Stimulated activated CD4-positive, alpha-beta T cell treated with anti-CD3 and anti-CD28 coated beads, Interleukin-12 subunit alpha, Interleukin-12 subunit beta, amount 100 ng/mL, for 48 hours (primary cell): ENCODE measurements at places on chromosomes 7 and 10.

DNA sequence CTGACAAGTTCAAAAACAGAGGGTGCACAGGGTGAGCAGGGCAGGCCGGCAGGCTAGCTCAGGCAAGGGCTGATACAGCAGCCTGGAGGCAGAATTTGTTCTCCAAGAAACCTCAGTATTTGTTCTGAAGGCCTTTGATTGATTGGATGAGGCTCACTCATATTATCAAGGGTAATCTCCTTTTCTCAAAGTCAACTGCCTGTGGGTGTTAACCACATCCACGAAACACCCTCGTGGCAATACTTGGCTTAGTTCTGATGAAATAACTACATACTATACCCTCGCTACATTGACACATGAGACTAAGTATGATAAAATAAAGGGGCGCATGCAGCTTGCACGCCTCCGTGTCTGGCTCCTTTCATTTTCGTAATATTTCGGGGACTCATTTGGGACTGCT lies 4.4 kb upstream of the PPP2R2D start:
- DNase-seq, result no peak

DNA sequence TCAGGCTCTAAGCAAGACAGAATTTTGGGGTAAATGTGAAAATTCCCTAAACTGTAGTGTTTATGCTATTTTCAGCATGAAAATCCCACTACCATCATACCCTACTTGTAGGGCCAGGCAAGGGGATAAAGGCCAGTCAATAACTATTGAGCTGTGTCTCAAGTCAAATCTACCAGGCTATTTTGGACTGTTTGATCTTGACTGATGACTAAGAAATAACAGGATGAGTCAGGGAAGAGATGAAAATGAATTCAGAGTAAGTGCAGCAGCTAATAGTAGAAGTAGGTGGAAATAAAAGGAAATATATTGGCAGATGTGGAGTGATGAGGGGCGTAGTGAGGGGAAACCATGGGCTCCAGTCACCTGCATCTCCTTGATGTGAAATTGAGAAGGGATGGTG lies 225.8 kb upstream of the PHYHIPL start:
- no peak for DNase-seq

GRCh38 chr7:7181519-7182155 lies 707 bp upstream of the C1GALT1 start:
- DNase-seq, result no peak

- DNase-seq, result no peak
Observed at GRCh38 chr10:124892905-124893304, 49.0 kb upstream of the ZRANB1 start.

DNA sequence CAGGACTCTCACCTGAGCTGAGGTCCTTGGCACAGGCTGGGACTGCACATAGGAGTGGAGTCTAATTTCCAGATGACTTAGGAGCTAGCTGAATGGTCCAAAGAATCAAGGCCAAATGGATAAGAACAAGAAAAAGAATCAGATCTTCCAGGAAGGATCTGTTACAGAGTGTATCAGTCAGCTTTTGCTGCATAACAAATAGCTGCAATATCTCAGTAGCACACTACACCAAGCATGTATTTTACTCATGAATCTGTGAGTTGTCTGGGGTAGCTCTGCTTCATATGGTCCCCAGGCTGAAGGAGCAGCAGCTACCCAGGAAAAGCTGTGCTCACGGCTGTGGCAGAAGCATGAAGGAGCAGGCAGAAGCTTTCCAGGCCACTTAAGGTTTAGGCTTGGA lies 60.6 kb upstream of the LOXL4 start:
- DNase-seq, result no peak

DNA sequence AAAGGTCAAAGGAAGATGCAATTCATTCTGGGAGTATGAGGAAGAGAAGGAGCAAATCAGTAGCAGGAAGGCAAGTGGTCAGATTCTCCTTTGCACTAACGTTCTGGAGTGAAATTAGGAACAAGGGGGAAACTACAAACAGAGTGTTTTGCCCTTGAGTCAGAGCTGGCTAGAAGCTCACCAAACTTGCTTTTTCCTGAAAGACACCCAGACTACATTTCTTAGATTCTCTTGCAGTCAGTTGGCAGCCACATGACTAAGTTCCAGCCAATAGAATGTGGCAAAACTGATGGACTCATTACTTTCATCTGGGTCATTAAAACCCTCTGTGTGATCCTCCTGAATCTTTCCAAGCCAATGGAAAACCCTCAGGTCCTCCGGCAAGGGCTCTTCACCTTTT lies 18.6 kb upstream of the DLX5 start:
- DNase-seq, result no peak

GRCh38 chr10:8485032-8485431 lies 430.5 kb downstream of the GATA3 start:
- DNase-seq, result no peak

GRCh38 chr10:114631666-114632417 lies 26.2 kb downstream of the ABLIM1 start:
- DNase-seq, result no peak

DNA sequence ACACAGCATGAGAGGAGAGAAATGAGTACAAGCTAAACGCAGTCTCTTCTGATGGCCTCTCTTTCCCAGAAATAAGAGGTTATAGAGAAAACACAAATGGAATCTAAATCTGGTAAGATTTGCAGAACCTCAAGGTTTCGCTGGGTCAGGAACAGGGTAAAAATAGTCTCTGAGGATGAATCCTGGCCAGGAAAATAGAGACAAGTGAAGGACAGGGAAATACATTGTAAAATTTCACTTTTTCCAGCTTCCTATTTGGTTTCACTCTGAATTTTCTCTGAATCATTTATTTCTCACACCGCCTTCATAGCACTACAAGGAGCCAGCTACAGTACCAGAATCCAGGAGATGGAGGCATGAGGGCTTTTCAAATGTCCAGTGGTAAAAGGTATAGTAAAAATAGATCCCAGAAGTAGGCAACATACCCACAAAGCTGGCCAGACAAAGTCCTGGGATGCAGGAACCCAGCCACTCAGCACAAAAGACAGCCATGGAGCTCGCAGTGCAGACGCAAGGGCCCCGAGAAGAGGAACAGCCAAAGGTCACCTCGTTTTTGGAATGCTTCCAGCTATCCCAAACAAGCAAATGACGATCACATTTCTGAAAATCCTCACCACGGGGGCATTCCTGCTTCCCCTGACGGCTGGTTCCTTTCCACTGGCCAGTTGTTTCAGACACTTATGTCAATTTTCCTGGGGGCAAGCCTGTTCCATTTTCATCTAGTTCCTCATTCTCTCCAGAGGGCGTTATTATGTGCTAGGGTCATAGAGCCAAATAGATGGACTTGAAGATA lies 21.5 kb upstream of the IKZF1 start:
- no peak for DNase-seq

DNA sequence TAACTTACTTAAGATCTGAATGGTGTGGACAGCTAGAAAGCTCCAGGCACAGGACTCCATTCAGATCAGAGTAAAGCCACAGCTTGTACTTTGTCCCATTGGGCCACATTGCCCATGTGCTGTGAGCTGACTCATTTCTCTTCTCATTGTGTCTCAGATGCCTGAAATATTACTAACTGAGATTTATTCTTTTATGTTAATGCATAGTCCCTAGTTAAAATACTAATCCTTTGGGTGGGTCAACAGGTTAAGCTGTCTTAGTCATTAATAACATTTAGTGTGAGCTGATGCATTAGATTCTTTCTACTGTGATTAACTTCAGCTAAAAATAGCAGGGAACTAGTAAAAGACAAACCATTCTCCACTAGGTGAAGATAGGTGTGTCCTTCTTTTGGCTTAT lies 104.7 kb upstream of the ARMC3 start:
- DNase-seq, result no peak

DNA sequence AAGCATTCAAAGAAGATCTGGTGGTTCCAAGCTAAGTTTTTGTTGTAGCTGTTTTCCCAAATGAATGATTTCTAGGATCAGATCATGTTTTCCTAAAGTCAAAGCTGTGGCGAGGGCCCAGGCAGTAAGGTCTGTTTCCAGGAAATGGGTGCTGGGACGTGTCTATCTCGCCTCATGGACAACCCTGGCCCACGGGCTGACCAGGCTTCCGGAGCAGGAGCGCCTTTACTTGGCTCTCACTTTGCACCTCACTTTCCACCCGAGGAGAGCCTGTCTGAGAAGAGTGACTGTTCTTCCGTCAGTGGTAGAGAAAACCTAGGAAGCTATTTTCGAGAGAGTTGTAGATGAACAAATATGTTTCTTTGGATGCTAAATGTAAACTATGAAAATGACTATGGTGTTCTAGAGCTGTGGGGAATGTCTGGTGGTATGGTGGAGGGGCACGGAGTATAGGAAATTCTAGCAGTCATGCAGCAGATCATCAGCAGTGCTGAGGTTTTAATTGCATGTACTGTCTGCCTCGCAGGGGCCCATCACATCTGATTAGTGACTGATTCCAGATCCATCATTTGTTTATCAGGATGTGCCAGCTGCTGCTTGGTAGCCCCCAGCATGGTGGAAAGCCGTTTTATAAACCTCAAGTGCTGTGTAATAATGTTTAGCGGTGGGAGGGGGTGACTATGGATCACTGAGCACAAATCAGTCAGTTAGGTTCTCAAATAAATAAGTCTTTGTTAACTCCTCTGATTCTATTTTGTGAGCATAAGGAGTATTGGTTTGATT lies 66.6 kb downstream of the VWC2 start:
- no peak for DNase-seq

GRCh38 chr7:118918556-118918955 lies 694.1 kb downstream of the ANKRD7 start:
- no peak for DNase-seq

DNA sequence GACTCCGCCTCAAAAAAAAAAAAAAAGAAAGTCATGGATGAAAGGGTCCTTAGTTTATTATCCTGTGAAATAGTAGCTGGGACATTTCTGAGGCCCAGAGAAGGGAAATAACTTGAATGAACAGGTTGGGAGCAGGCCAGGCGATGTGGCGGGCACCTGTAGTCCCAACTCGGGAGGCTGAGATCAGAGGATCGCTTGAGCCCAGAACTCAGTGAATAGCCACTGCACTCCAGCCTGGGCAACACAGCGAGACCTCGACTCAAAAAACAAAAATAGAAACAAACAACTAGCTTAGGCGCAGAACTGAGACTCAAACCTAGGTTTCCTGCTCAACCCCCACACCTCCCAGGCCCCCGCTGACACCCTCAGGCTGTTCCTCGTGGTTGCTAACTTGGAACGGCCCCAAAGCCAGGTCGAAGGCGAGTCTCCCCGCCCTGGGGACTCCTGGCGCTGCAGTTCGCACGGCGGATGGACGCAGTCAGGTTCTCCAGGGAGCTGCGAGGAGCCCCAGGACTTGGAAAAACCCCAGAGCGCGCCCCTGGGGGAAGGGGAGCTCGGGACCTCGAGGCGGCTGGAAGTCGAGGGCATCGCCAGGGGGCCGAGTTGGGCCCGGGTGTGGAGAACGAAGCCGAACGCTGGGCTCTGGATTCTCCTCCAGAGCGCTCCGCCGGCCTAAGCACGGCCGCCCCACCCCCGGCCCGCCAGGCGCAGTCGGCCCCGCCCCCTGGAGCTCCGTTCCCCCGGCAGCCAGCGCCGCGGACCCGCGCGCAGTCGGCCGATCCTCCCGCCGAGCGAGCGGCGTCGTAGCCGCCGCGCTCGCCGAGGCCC lies at the start of gene STOX1:
Gene STOX1 (plus strand): TSS at position 768 of the 828 bp plus-strand sequence. CDS start 93 bp downstream, outside the sequence.
- peak; percentile 28 for DNase-seq

DNA sequence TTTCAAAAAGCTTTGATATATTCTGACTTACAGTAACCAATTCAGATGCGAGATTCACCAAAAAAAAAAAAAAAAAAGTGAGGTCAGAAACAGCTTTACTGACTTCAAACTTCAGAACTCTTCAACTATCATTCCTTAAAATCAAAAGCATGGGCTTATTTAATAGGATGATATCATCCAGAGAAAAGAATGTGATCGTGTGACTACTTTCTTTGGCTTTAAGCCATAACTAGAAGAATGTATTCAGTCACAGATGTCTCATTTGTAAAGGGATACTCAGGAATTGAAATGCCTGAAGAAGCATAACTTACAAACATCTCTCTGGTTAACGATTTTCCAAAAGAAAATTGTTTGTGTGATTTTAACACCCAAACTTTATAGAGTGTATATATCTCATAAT lies 11.5 kb downstream of the TPK1 start:
- no peak for DNase-seq

GRCh38 chr10:36423821-36424248 lies 701.6 kb upstream of the ANKRD30A start:
- DNase-seq, result no peak

- no peak for DNase-seq
Observed at GRCh38 chr7:124388751-124389150, 355.9 kb upstream of the TMEM229A start.

- no peak for DNase-seq
Observed at GRCh38 chr7:40544221-40544723, 409.5 kb downstream of the SUGCT start.

DNA sequence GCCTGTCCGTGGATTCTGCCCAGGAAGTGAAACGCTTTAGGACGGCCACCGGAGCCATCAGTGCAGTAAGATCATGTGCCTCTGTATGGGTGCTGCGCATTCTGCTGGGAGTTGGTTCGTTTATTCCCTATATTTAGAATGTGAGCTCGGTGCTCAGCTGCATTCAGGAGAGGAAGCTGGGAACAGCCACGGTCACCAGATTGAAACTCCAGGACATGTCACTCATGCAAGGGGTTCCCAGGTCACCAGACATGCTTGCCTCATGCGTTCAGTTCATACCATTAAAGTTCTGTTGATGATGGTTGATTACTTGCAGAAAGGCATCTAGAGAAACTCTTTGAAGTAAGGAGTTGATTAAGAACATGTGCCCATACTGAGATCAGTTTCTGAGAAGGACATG lies 78.1 kb downstream of the TRRAP start:
- no peak for DNase-seq

GRCh38 chr7:33841031-33841430 lies 64.3 kb upstream of the BMPER start:
- no peak for DNase-seq

- no peak for DNase-seq
Observed at GRCh38 chr10:61899069-61899531, 2.4 kb upstream of the ARID5B start.

DNA sequence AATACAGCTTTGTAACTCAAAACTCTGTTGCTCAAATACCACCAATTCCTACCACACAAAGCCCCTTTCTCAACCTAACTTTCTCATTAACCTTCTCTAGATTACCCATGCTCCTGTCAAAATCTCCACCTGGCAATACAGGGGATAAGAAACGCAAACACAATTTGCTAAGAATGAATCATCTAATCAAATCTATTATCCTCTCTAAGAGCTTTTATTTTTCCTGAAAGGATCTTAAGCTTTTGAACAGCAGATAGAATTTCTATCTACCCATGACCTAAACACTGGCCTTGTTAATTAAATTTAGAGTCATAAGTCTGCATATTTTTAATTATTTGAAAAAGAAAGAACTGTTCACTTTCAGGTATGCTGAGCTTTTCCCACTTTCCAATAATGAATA lies 98.3 kb downstream of the HBP1 start:
- no peak for DNase-seq
